ENCODE measurements at places on chromosomes 7 and 10.

DNA sequence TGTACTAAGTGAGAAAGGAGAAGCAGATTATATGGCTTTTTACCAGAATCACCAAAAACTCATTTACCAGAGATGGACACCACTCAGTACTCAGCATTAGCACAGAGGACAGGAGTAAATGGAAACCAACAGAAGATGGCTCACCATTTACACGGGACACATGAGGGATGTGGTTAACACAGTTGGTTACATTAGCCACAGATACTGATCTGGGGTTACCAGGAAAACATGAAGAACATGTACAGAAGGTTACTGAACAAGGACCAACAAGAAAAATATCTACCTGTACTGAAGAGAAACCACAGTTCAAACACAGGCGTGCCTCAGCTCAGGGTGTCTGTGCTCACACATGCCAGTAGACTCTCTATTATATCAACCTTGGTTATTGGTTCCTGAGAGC, 1285.8 kb upstream of the SORCS1 start:
- no peak for DNase-seq

- DNase-seq: no peak
Observed at GRCh38 chr10:68238371-68238770, 6.5 kb upstream of the ATOH7 start.

DNA sequence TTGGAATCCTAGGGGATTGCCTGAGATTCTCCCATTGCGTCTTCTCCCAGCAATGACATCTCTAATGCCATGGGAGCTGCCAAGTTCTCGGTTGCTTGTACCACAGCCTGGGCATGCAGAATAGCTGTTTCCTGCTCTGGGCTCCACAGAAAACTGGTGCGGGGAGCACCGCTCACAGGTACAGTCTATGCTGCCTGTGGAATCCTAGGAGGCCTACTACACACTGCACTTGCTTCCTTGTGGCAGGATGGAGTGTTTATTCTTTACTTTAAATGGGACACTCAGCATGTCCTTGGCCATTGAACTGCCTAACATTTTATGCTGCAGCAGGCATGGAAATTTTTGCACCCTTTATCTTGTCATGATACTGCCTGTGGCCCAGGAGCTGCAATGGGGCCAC, 378.8 kb upstream of the SHH start:
- DNase-seq: no peak

- no peak for DNase-seq
Observed at GRCh38 chr7:39406467-39406866, 159.7 kb upstream of the YAE1 start.

DNA sequence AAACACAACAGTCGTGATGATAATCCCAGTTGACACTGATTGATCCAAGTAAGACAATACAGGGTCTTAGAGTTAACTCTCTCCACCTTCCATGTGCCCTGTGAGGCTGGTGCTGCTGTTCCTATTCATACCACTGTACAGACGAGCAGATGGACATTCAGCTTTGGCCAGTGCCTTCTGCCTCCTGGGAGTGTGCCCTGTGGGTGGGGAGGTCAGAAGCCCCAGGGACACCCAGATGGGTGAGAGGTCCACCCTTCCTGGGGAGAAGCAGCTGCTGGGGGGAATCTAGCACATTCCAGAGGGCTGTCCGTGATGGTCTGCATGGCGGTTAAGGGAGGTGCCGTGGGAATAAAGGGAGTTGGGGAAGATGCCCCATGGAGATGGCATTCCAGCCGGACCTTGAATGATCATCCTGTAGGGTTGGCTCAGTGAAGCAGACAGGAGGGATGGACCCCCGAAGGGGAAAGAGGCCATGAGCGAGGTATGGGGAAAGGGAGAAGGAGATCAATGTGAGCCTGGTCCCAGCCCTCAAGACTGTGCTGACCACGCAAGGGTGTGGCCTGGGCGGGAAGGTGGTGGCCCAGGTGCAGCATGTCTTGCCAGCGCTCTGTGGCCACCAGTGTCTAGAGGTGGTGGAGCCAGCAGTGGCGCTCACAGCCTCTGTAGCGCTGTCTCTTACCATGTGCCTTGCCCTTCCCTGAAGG, 74.0 kb downstream of the ADCY1 start:
- DNase-seq: no peak

- DNase-seq: no peak
Observed at GRCh38 chr7:30635798-30636197, 41.1 kb downstream of the GARS1 start.

GRCh38 chr7:38928506-38928905, 19.5 kb upstream of the VPS41 start:
- DNase-seq: no peak

- no peak for DNase-seq
Observed at GRCh38 chr7:33806298-33807154, 98.8 kb upstream of the BMPER start.

Measured in GM12891 (cell line).